ENCODE measurements at places on chromosomes 7 and 10. TPM values are rescaled to one million over a fixed set of nuclear protein-coding genes. Genes with fewer than 3 reads are reported as not detected.

DNA sequence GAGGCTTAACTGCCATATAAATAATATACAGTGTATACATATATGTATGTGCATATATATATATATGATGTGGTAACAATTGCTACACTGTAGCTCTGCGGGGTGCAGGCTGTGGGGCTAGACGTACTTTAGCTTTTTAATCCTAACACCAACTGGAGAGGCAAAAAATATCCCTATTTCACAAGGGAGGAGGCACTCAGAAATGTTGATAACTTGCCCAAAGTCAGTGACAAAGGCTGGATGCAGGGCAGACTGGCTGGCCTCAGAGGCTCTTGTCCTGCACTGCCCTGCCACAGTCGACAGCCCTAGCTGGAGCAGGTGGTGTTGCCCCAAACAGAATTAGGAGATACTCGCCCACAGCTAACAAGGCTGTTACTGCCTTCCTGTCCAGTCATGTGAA, 1.5 kb upstream of the RELN start:
- H3K36me3 ChIP-seq, result no peaks in the 10 kb centered on the region
- DNase-seq, result no peak
- H3K27me3 ChIP-seq, result no peaks in the 10 kb centered on the region
- no peaks in the 10 kb centered on the region for H3K4me1 ChIP-seq
- no peak overlapping the region for H3K4me3 ChIP-seq

DNA sequence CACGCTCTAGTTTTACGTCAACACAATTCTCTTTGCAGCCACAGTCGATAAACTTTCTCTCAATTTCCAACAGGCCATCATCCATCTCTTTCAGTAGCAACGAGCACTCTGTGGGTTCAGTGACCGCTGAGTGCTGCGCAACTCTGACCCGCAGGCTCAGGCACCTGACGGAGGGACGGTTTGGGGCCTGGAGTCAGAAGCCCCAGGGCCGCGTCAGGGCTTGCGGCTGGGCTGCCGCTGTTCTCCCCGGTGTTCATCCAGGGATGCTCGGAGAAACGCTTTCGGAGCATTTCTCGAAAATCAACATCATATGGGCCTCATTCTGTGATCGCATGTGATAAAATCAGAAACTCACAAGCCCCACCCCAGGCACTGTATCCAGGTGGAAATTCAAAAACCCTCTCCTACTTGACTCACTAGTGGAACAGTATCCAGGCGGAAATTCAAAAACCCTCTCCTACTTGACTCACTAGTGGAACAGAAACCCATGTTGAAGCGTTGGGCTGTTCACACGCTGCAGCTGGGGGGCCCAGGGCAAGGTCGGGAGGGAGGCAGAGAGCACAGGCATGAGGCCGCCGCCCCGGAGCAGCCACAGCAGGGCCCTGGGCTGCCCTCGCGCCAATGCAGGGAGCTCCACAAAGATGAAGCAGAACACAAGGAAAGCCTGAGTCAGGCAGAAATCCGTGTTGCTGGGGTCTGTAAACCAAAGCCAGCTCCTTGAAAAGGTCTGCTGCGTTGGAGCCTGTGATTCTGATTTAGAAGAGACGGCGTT, 73.3 kb upstream of the NKX6-2 start:
- H3K27me3 ChIP-seq, result no peaks in the 10 kb centered on the region
- H3K36me3 ChIP-seq, result no peaks in the 10 kb centered on the region
- H3K4me3 ChIP-seq, result no peak overlapping the region
- DNase-seq, result no peak

GRCh38 chr10:124966008-124966407, 24.1 kb downstream of the ZRANB1 start:
- no peak overlapping the region for H3K27ac ChIP-seq
- DNase-seq, result no peak
- H3K4me3 ChIP-seq, result no peak overlapping the region
- peaks cover 7% of the 10 kb centered on the region for H3K4me1 ChIP-seq

- DNase-seq, result no peak
- no peaks in the 10 kb centered on the region for H3K4me1 ChIP-seq
- no peak overlapping the region for H3K27ac ChIP-seq
- no peak overlapping the region for H3K4me3 ChIP-seq
These were observed 16.9 kb upstream of the NKX6-2 start for GRCh38 chr10:132802694-132803320.

DNA sequence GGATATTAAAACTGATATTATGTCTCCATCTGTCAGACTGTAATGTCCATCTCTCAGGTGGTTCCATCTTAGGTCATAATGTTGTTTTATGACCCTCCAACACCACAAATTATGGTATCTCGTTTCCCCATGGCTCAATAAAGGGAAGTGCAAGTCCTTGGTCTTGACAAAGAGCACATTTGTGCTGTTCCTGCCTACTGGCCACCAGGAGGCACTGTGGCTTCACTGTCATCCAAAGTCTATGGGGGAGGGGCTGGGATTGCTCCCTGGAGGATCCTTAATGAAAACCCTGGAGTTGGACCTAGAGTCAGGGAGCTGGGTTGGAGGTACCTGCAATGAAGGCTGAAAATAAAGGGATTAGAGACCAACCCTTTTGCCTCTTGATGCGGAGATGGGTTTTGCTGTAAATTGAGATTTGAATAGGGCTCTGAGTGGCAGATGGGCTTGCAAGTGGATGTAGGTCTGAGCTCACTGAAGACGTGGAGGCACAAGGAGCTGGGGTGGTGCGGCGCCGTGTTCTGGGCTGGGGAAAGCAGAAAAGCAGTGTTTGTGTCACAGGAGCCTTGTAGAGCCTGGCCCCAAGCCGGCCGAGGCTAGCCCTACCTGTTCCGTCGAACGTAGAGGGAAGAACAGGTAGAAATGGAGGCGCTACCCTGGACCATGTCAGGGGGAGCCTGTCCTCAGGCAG, 180.5 kb upstream of the PRSS58 start:
- H3K27me3 ChIP-seq, result no peaks in the 10 kb centered on the region
- no peak overlapping the region for H3K27ac ChIP-seq
- no peaks in the 10 kb centered on the region for H3K4me1 ChIP-seq
- no peak overlapping the region for H3K4me3 ChIP-seq
- peak; percentile 72 for DNase-seq

- peaks cover 17% of the 10 kb centered on the region for H3K4me1 ChIP-seq
- H3K27me3 ChIP-seq, result no peaks in the 10 kb centered on the region
- H3K4me3 ChIP-seq, result no peak overlapping the region
- no peak overlapping the region for H3K27ac ChIP-seq
- no peaks in the 10 kb centered on the region for H3K36me3 ChIP-seq
These were observed 1.7 kb upstream of the CTNNA3 start for GRCh38 chr10:67697724-67698131.

DNA sequence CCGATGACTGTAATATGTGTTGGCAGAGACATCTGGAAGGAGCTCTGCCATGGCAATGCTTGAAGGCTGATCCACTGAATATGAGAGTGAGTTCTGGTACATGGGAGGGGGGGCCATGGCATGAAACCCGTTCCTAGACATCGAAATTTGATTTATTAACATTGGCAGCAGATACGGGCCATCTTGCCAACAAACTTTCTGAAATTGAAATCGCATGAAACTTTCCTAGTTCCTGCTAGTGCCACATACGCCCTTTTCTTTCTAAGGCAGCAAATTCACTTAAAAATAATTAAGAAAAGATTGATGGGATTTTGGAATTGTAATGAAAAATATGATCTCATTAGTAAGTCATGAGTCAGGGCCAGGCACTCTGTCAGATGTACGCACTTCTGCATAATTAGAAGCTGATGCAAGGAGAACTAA, 91.8 kb upstream of the KMT2C start:
- no peaks in the 10 kb centered on the region for H3K4me1 ChIP-seq
- H3K27ac ChIP-seq, result no peak overlapping the region
- no peak for DNase-seq
- H3K4me3 ChIP-seq, result no peak overlapping the region

The FAS gene
- 91.9 TPM for total RNA-seq

GRCh38 chr7:158740657-158741293, 36.2 kb upstream of the NCAPG2 start:
- no peaks in the 10 kb centered on the region for H3K4me1 ChIP-seq
- DNase-seq, result no peak
- H3K4me3 ChIP-seq, result no peak overlapping the region
- H3K27ac ChIP-seq, result no peak overlapping the region

GRCh38 chr7:132542895-132543294, 33.4 kb downstream of the PLXNA4 start:
- no peaks in the 10 kb centered on the region for H3K36me3 ChIP-seq
- H3K27ac ChIP-seq, result no peak overlapping the region
- H3K27me3 ChIP-seq, result no peaks in the 10 kb centered on the region

- no peaks in the 10 kb centered on the region for H3K4me1 ChIP-seq
- H3K4me3 ChIP-seq, result no peak overlapping the region
- no peak overlapping the region for H3K27ac ChIP-seq
- H3K36me3 ChIP-seq, result peaks cover 94% of the 10 kb centered on the region
These were observed 11.7 kb downstream of the ORC5 start for GRCh38 chr7:104196161-104196560.

DNA sequence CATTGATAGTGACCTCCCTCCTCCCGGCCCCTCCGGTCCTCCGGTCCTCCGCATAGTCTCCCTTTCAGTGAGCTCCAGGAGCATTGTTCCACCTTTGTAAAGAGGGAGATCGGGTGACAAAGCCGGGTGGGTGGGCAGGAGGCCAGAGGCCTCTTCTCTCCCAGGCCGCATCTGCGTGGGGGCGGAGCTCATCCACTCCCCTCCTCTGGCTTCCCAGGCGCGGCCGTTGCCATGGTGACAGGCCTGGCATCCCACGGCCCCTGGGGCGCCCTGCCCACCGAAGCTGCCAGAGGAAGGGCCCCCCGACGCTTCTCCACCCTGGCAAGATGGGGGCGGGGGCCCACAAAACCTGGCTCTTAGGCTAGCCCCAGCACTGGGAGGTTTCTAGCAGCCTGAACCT, 4.4 kb upstream of the FZD9 start:
- H3K36me3 ChIP-seq, result no peaks in the 10 kb centered on the region
- no peaks in the 10 kb centered on the region for H3K27me3 ChIP-seq
- no peak overlapping the region for H3K27ac ChIP-seq
- no peaks in the 10 kb centered on the region for H3K4me1 ChIP-seq
- no peak for DNase-seq

DNA sequence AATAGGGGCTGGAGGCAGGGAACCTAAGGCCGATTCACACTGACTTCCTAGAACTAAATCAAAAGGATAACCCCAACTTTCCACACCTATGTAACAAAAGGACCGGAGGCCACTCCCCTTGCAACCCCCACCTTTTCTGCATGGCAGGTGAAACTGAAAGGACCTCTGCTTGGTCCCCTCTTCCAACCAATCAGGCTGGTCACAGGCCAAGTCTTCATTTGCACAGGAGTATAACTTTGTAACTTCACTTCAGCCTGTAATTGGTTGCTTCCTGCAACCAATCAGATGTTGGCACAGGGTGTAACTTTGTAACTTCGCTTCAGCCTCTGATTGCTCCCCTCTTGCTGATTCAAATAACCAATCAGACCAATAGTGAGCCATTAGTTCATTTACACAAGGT, 190.0 kb downstream of the FAM107B start:
- H3K36me3 ChIP-seq, result peaks cover 21% of the 10 kb centered on the region
- peaks cover 44% of the 10 kb centered on the region for H3K4me1 ChIP-seq
- H3K27ac ChIP-seq, result no peak overlapping the region

- no peak overlapping the region for H3K4me3 ChIP-seq
- DNase-seq, result no peak
- no peaks in the 10 kb centered on the region for H3K4me1 ChIP-seq
These were observed 81.5 kb downstream of the DNAH11 start for GRCh38 chr7:21624320-21624719.

GRCh38 chr7:137661634-137662033, 185.1 kb downstream of the DGKI start:
- DNase-seq, result no peak
- H3K4me3 ChIP-seq, result no peak overlapping the region
- no peak overlapping the region for H3K27ac ChIP-seq
- H3K36me3 ChIP-seq, result no peaks in the 10 kb centered on the region
- no peaks in the 10 kb centered on the region for H3K4me1 ChIP-seq

The CALML3 gene
- not detected for total RNA-seq

The RASSF4 gene
- total RNA-seq, result 3.6 TPM

The SFRP4 gene
- total RNA-seq, result not detected

- no peak overlapping the region for H3K27ac ChIP-seq
- H3K4me1 ChIP-seq, result peaks cover 17% of the 10 kb centered on the region
- H3K4me3 ChIP-seq, result no peak overlapping the region
These were observed 42.0 kb downstream of the IPMK start for GRCh38 chr10:58225654-58226053.

DNA sequence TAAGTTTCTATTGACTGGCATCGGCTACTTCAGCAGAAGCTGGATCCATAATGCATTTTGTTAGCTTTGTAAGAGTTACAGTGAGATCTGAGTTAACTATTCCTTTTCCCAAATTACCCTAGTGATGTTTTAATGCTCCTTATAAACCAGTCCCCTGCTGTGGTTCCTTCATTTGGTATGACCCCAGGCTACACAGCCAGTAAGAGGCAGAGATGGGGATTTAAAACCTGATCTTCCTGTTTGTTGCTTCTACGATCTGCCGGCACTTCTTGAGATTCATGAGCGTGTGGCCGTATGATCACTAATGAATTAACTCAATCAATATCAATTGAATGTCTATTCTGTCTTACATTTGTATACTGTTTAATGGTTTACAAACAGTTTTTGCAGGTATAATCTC, 86.1 kb downstream of the CACNB2 start:
- no peak for DNase-seq
- H3K4me3 ChIP-seq, result no peak overlapping the region
- no peak overlapping the region for H3K27ac ChIP-seq
- no peaks in the 10 kb centered on the region for H3K27me3 ChIP-seq

DNA sequence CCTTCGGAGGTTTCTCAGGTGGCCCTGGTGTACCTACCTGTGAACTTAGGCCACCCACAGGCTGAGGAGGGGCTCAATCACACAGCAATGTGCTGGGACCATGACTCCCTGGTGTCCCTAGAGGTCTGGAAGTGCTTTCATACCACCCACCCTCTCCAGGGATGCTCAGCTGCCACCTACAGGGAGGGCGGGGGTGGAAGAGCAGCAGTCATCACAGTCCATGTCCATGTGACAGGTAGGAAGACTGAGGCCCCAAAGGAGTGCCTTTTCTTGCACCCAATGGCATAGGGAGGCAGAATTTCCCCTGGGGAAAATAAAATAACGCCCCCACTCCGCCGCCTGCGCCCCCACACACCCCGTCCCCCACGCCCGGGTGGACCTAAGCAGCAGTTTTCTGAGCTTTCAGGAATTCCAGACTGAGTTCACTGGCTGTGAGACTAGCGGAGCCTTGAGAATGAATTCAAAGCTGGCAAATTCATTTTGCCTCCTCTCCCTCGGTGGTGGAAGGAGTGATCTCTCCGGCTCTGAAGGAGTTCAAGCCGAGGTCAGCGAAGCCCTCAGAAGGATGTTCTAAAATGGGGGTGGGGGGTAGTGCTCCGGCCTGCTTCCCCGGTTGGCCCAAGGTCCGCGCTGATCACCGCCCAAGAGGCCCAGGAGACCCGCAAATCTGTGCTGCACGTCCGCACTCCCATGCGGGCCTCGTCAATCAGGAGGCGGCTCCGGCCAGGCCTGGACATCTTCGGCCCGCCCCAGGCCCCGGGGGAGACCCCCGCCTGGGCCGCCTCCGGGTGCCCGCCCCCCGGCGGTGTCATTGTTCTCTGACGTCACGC, 2.1 kb upstream of the ZMIZ1 start:
- no peaks in the 10 kb centered on the region for H3K36me3 ChIP-seq
- H3K27ac ChIP-seq, result no peak overlapping the region
- H3K4me3 ChIP-seq, result peak overlapping the region; percentile 68
- peaks cover 32% of the 10 kb centered on the region for H3K4me1 ChIP-seq
- no peak for DNase-seq
- 0 out of 2 replicates have a peak, but pooled peaks cover 3% of the 10 kb centered on the region for H3K27me3 ChIP-seq

The NEUROG3 gene
- not detected for total RNA-seq

GRCh38 chr7:43785420-43785819, 26.9 kb downstream of the BLVRA start:
- H3K4me1 ChIP-seq, result no peaks in the 10 kb centered on the region
- H3K27ac ChIP-seq, result no peak overlapping the region
- DNase-seq, result no peak
- H3K4me3 ChIP-seq, result no peak overlapping the region

The IKZF5 gene
- total RNA-seq, result 5.4 TPM
